ENCODE measurements at places on chromosomes 12 and 14.

DNA sequence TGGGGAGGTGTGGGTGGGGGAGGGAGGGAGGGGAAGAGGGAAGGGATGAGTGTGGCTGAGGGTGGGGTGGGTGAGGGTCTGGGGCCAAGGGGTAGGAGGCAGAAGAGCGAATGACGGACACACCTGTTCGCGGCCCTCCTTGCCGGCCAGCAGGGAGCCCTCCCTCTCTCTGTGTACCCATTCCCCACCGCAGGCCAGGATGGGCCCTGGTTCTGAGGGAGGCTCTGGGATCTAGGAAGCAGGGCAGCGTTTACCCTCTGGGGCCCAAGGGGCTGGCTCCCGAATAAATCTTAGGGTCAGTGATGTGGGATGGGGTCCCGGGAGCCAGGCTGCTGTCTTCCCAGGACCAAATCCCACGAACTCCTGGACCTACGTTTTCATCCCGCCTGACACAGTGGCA lies 46.0 kb upstream of the ESRRB start:
- DNase-seq, result no peak

- no peak for DNase-seq
Observed at GRCh38 chr14:95380350-95381042, 60.8 kb upstream of the CLMN start.

DNA sequence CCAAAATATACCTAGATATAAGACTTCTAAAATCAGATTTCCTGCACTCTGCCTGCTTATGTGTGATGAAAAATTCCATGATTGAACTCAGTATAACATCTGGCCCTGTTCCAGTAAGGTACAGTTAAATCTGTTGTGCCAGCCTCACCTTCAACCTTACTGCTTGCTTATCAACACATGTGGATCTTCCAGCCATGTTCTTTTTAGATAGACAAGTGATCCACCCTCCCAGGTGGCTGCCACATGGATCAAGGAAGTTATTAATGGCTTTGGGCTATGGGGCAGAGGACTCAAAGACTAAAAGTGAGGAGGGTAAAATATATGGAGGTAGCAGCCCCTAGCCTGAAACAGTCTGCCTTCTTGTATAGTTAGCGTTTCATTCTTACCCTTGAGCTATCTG lies 25.3 kb upstream of the MAGOHB start:
- DNase-seq, result no peak

GRCh38 chr14:69471916-69472315 lies 12.6 kb upstream of the PLEKHD1 start:
- no peak for DNase-seq

DNA sequence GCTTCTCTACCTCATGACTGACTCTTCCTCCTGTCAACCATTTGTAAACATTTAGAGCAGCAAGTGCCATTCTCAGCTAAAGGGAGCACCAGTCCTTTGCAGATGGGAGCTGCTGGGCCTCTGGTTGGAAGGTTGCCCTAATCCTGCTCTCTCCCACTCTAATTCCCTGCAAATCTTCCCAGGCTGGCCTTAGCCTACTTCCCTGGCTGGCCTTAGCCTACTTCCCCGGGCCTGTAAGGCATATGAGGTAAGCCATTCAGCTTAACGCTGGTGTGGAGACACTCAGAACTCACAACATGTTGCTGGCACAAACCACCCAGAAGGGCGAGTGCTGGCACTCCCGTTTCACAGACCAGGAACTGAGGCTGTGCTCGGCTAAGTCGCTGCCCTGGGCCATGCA lies 69.0 kb downstream of the CPSF2 start:
- DNase-seq, result no peak

DNA sequence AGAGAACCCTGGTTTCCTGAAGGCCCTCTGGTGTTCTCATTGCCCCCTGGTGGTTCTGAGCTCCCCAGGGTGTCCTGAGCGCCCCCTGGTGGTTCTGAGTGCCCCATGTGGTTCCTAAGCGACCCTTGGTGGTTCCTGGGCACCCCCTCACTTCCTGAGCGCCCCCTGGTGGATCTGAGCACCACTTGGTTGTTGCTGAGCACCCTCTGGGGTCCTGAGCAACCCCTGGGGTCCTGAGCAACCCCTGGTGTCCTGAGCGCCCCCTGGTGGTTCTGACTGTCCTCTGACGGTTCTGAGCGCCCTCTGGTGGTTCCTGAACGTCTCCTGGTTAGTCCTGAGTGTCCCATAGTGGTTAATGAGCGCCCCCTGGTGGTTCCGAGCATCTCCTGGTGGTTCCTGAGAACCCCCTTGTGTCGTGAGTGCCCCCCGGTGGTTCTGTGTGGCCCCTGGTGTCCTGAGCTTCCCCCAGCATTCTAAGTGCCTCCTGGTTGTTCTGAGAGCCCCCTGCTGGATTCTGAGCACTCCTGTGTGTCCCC lies 568.3 kb downstream of the TMEM121 start:
- peak; percentile 87 for DNase-seq

DNA sequence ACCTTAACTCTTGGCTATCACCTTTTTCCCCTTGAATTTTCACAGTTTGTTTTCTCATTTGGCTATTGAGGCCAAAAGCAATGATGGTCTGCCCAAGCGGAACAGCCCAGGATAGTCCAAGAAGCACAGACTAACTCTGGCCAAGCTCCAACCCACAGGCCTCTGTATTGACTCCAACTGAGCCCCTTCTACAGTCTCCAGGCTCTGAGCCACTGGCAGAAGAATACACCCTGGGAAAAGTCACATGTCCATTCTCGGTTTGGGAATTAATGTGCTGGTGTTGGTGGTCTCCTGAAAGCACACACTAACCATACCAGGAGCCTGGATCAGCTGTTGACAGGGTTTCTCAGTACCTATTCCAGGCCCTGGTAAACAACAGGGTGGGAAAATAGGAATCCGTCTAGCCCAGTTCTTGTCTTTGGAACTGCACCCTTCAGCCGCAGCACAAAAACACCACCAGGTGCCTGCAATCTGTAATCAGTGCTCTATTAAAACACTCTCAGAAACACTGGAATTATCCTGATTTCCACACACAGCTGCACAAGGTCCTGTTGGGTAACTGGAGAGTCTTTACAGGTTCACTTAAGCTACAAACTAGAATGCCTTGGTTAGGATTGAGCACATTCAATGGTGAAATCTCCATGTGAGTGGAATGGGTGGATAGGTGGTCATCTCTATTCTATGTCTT lies 63.6 kb downstream of the STXBP6 start:
- no peak for DNase-seq

- DNase-seq, result no peak
Observed at GRCh38 chr14:94584591-94585280, 3.5 kb downstream of the SERPINA5 start.

GRCh38 chr12:58163021-58163420 lies 221.7 kb downstream of the ATP23 start:
- DNase-seq, result no peak

- DNase-seq, result no peak
Observed at GRCh38 chr14:24690492-24690891, 56.5 kb upstream of the GZMB start.

GRCh38 chr14:31419967-31420318 lies 407 bp downstream of the HEATR5A start:
- DNase-seq, result no peak

DNA sequence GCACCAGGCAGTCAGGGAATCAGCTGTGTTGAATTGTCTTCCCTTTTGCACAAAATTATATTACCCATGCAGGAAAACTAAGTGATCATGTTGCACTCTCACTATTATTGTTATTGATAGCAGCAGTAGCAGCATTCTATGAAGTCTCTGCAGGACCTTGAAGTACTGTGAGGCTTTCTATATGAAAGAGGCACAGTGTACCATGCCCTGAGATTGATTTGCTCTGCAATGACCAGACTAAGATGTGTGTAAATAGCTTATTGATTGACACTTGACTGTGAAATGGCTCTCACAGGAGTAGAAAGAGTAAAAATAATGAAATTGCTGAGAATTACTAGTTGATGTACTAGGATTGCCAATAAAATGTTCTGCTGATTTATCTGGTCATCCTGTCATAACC lies 99.9 kb downstream of the KICS2 start:
- no peak for DNase-seq
